Nucleus accumbens (tissue), 56 donors: ENCODE measurements at places on chromosomes 7 and 10.
A peak's percentile ranks its signal among the peaks of the same experiment; 100 is the strongest.

- DNase-seq: no peak
These were observed 29.5 kb downstream of the MIOS start for GRCh38 chr7:7596176-7596575.

- no peak for DNase-seq
These were observed 29.9 kb downstream of the BMPR1A start for GRCh38 chr10:86786368-86786767.

GRCh38 chr7:141466151-141466904, 84.9 kb upstream of the AGK start:
- DNase-seq: no peak

- DNase-seq: no peak
These were observed 39.0 kb downstream of the AP5Z1 start for GRCh38 chr7:4814433-4814832.

- DNase-seq: no peak
These were observed 35.9 kb downstream of the BLNK start for GRCh38 chr10:96235326-96236089.

- peak; percentile 12 for DNase-seq
These were observed 521.7 kb downstream of the ADRA2A start for GRCh38 chr10:111598433-111599059.

GRCh38 chr10:31129271-31129670, 97.6 kb upstream of the ZNF438 start:
- no peak for DNase-seq

GRCh38 chr10:59234816-59235429, 58.5 kb downstream of the PHYHIPL start:
- no peak for DNase-seq

DNA sequence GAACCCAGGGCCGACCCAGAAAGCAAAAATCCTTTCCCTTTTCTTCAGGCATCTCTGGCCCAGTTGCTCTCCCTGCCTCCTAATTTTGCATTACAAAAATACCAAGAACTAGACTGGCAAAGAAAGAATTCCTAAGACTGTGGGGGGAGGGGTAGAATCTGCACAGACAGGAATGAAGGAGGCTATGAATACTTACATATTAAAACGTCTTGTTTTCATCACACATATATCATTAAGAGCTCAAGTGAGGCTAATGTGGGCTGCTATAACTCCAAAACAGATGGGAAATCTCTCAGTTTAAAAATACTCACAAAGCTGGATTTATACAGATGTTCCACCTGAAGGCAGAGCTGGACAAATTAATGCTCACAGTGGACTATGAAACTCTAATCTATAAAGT, 29.2 kb upstream of the MKX start:
- DNase-seq: no peak

GRCh38 chr10:86285136-86285790, 81.3 kb downstream of the GRID1 start:
- DNase-seq: no peak

GRCh38 chr10:75261813-75262705, 26.3 kb upstream of the COMTD1 start:
- DNase-seq: no peak

- no peak for DNase-seq
These were observed 724.6 kb upstream of the CELF2 start for GRCh38 chr10:10293041-10293440.

- DNase-seq: no peak
These were observed 78.6 kb upstream of the PITRM1 start for GRCh38 chr10:3251172-3251571.

DNA sequence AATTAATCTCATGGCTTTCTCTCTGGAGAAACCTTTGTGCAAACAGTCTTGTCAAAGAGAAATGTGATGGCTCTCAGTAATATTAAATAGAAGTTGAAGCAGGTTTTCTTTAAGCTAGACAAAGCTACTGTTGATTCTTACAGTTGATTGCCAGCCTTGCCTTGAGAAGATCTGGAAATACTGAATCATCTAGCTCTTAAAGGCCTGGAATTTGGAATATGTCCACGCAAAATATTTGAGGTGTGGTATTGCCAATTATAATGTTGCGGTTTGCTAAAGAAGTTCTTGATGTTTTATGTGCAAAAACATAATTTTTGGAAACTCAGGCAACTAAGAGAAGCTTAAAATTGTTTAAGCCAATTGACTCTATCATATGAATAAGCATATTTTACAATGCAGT, 371.9 kb downstream of the PHF14 start:
- DNase-seq: no peak

DNA sequence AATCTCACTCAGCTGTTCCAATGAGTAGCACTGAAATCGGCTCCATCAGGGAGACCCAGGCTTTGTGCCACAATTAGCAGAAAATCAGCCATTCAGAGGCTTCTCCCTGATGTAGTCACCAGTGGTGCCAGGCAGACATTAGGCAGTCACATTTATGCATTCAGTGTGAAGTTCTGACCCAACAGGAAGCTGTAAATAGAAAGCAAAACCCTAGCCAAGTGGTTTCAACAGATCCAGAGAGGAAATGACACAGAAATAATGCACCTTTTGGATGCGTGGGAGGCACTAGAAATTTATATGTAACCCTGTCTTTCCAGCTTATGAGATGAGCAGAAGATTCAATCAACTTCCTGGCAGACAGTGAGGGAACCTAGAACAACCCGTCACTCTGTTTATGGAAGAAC, 186.4 kb downstream of the PDE1C start:
- peak; percentile 37 for DNase-seq

DNA sequence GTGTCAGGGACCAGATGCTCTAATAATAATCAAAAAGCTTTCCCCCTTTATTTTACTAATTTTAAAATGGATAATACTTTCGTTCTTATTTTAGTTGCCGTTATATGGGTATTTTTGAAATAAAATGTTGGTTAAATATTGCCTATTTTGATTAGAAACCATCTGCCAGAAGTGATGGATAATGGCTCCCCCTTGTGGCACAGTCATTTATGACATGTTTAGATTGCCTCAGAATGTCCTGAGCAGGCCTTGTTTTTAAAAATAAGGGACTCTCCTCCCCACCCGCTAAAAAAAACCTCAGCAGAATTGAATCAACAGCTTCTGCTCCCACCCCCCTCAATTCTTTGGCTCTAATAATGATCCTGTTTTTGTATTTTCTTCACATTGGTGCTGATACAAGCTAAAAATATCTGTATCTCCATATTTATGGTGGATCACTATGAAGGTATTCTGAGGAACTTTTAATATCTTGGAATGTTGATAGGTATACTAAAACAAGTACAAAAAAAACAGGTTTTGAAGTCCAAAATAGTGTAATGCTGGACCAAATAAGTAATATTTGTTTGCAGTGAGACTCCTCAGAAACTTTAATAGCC, 38.8 kb downstream of the TMEM60 start:
- peak; percentile 39 for DNase-seq

GRCh38 chr7:154767142-154767541, 235.8 kb downstream of the PAXIP1 start:
- DNase-seq: no peak
